Activated T-cell treated with anti-CD3 and anti-CD28 coated beads, Interleukin-2, amount 50 U/mL, for 72 hours (primary cell): ENCODE measurements at places on chromosomes 3 and 15.

DNA sequence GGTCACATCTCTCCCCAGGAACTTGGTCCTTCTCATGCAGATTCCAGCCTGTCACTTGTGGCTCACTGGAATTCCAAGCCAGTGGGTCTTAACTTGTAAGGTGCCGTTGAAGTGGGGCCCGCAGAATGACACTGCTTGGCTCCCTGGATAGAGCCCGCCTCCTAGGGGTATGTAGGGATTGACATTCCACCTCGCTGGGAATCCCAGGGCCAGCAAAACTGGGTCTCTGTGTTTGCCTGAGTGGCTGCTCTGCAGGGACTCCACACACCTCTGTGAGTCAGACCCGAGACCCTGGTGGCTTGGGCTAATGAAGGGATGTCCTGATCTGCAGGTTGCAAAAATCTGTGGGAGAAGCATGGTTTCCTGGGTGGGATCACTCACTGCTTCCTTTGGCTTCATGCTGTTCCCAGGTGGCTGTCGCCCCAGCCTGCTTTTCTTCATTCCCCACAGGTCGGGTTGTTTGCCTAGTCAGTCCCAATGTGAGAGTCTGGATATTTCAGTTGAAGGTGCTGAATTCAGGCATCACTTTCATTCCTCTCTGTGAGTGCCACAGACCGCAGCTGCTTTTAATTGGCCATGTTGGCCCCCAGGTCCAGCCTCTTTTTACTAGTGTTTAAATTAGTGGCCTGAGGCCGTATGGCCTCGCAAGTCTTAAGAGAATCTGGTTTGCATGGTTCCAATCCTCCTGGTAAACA is 156.0 kb upstream of the TRIM42 start:
- H3K36me3 ChIP-seq = peaks cover 1% of the 10 kb centered on the region
- H3K27me3 ChIP-seq = peaks cover 33% of the 10 kb centered on the region
- no peaks in the 10 kb centered on the region for H3K4me1 ChIP-seq
- DNase-seq = no peak
- no peak overlapping the region for H3K4me3 ChIP-seq
- H3K27ac ChIP-seq = no peak overlapping the region

DNA sequence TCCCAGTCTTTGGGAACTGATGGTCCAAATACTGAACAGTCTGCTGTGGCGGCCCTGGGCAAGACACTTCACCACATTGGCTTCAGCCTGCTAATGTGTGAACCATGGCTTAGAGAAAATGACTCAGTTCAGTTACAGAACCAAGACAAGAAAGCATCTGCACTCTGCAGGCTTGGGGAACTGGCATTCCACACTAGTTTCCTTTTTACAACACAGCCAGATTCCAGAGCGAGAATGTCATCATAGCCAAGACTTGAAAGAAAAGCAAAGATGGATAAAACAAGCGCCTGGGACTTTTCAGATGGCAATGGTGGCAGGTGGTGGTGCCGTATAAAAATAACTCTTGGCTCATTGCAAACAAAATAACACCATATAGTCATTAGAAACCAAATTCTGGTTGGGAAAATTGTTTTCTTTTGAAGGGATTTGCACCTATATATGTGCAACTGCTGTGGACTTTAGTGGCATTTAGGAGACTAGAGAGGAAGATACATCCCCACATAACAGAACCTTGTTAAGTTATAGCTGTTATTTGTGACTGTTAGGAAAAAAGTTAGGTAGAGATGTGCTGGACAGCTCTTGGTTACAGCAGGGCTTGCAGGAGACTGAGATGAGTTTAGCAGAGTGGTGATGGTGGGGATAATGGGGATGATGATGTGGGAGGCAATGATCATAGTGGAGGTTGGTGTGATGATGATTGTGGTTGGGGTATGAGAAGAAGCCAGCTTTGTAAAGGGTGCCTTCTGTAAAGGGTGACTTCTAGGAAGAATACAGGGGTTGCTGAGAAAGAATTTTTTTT is 273.6 kb downstream of the THRB start:
- H3K27me3 ChIP-seq = peaks cover 21% of the 10 kb centered on the region
- no peaks in the 10 kb centered on the region for H3K4me1 ChIP-seq
- DNase-seq = no peak
- H3K36me3 ChIP-seq = no peaks in the 10 kb centered on the region

DNA sequence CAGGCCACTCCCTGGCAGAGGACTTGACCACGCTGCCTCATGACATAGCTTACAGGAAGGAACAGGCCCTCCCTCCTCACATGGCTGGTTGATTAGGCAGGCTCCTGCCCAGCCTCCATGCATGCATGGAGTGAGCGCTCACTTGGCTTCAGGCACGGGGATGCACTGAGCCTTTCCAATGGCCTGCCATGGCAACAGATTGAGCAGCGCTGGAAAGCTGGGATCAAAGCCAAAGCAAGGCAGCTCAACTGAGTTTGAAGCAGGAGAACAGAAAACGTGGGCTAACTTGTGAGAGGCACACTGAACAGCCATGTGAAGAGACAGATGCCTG is 5.9 kb upstream of the GRAMD2A start:
- H3K27me3 ChIP-seq = no peaks in the 10 kb centered on the region
- DNase-seq = no peak
- no peak overlapping the region for H3K4me3 ChIP-seq

DNA sequence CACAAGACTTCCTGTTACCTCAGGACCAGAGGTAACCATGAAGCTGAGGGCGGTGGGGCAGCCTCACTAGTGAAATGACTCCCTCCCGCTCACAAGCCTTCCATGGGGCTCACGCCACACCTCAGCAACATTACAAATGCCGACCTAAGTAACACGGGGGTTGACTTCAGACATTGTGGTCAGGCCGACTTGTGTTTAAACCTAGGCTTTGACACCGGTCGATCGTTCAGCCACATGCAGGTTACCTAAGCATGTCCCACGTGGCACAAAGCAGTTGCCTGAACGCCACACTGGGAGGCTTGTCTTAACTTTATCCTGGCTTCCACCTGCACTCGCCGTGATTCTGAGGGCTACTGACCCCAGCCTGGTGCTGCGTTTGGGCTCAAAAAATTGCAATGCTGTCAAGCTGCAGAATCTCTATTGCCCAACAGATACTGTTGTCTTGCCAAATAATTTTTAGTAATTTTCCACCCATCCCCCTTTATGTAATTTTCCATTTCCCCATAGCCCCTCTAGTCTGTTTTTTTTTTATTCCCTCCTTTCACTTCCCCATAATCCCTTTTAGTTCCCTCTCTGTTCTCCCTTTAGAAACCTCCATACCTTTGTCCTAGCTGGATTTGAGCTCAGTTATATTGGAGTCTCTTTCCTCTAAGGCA is 158.6 kb upstream of the RGMA start:
- no peak overlapping the region for H3K4me3 ChIP-seq
- H3K27ac ChIP-seq = no peak overlapping the region
- peak; percentile 7 for DNase-seq
- H3K36me3 ChIP-seq = no peaks in the 10 kb centered on the region

GRCh38 chr3:47288966-47289910 is 6.5 kb downstream of the KLHL18 start:
- peaks cover 33% of the 10 kb centered on the region for H3K4me1 ChIP-seq
- H3K36me3 ChIP-seq = peaks cover 11% of the 10 kb centered on the region
- DNase-seq = no peak
- no peaks in the 10 kb centered on the region for H3K27me3 ChIP-seq
- H3K4me3 ChIP-seq = no peak overlapping the region

DNA sequence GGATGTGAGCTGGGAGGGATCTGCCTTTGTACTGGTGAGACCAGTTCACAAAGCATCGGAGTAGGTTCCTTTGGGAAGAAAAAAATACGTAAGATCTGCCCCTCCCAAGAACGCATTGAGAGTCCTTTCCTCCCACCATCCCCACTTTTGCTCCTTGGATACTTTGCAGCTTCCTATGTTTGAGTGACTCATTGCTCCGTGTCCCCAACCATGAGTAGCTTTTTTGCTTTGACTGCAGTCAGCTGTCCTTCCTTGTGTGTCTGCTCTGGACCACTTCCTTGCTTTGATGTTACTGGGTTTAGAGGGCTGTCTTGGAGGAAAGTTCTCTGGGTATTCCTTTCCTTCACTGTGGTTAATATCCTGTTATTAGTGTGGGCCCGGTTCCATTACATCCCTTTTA is 43.2 kb upstream of the PTPN23 start:
- H3K36me3 ChIP-seq = no peaks in the 10 kb centered on the region
- H3K27me3 ChIP-seq = no peaks in the 10 kb centered on the region
- no peak for DNase-seq
- no peak overlapping the region for H3K4me3 ChIP-seq
- no peaks in the 10 kb centered on the region for H3K4me1 ChIP-seq
- H3K27ac ChIP-seq = no peak overlapping the region

DNA sequence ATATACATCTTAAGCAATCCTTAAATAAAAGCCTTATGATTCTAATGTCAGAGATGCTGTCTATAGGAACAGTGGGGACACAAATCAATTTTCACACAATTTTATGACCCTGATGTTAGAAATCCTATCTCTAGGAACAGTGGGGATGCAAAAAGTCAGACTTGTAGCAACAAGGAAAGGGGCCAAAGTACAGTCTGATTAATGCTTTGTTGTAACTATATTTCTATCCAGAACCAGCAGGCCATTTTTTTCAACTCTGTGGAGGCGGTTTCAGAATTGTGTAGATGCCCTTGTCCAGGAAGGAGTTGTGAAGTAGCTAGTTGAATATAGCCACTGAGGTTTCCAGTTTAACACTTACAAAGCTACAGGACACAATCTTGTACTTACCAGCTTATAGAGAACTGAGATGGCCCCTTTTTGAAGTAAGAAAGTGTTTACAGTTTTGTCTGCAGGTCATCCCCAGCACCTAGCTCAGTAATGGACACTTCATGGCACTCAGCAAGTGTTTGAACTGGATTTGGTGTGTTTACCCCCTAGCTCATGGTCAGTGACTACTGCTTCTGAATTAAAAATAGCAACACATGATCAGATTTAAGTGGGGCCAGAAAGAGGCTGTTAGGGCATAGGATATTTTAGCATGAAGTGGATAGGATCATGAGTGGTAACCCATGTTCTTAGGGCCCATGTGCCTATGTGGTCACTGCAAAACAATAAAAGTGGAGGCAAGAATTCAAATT is 54.3 kb downstream of the RAB7A start:
- no peak overlapping the region for H3K4me3 ChIP-seq
- H3K4me1 ChIP-seq = peaks cover 94% of the 10 kb centered on the region
- peak overlapping the region; percentile 48 for H3K27ac ChIP-seq
- no peaks in the 10 kb centered on the region for H3K27me3 ChIP-seq
- no peak for DNase-seq
- H3K36me3 ChIP-seq = no peaks in the 10 kb centered on the region

DNA sequence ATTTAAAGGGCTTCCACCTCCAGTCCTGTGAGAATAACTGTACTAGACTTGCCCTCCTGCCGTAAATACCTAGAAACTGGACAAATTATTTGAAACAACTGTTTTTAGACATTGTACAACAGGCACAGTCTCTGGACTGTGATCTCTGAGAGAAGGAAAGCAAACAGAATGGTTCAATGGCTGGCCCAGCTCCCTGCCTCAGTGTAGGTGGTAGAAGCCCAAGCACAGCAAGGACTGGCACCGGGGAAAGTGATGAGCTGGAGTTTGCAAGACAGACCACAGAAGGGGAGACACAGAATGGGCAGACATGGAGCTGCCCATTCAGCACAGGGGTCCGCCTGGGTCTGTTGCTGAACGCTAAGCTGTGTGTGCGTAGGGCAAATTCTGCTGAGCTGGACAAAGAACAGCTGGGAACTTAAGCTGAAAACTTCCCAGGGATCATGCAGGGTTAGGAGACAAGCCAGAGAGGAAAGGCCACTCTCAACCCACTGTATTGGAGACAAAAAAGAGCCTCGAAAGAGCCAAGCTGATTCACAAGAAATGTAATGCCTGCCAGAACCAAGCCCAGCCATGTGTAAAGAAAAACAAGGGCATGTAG is 52.6 kb upstream of the SEC61A1 start:
- DNase-seq = no peak
- no peaks in the 10 kb centered on the region for H3K36me3 ChIP-seq
- no peak overlapping the region for H3K4me3 ChIP-seq
- H3K27ac ChIP-seq = no peak overlapping the region
- H3K4me1 ChIP-seq = no peaks in the 10 kb centered on the region

DNA sequence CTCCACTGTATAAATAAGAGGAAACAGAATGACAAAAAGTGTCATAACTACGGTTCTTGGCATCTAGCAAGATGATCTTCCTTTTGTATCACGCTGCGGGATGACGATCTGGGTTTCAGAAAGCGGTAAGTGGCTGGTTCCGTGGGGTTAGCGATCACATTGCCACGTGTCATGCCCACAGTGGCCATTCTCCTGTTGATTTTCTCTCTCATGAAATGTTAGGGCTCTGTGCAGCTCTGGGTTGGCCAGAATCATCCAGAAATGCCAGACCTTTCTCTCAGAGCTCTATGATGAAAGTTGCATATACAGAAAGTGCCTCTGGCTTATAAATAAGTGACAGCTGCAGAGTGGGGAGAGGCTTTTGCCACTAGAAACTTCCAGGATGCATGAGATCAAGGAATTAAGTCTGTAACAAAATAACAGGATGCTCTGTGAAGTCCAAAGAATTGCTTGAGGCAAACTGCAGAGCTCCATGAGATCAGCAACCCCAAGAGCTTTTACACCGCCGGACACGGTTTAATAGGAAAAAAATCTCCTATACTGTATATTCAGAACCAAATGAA is 71.6 kb downstream of the ABTB1 start:
- no peaks in the 10 kb centered on the region for H3K36me3 ChIP-seq
- H3K27ac ChIP-seq = no peak overlapping the region
- H3K27me3 ChIP-seq = peaks cover 14% of the 10 kb centered on the region
- H3K4me1 ChIP-seq = no peaks in the 10 kb centered on the region

DNA sequence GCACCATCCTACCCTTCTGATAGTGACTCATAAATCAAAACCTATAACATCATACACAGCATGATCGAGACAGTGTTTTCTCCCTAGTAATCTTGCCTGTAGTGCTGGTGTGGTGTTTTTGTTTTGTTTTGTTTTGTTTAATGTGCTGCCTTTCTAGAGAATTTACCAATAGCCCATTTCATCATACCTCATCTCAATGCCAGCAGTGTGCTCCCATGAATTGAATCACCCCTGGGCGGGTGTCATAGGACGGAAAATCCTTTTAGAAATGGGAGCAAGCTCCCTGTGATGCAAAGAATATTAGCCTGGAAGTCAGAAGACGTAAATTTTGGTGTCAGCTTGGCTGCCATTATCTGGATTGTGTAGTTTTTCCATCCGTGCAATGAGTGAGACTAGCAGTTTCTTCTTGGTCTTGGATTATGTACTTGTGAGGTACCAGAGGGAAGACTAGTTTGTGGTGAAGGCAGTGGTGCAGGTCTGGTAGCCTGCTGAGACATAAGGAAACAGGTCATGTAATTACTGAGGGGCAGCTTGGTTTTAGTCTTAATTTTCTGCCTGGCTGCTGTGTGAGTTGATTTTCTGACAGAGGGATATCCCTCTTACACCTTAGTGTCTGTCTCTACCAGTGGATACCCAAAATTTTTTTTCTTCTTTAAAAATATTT is 29.9 kb downstream of the IGSF10 start:
- H3K4me3 ChIP-seq = no peak overlapping the region

DNA sequence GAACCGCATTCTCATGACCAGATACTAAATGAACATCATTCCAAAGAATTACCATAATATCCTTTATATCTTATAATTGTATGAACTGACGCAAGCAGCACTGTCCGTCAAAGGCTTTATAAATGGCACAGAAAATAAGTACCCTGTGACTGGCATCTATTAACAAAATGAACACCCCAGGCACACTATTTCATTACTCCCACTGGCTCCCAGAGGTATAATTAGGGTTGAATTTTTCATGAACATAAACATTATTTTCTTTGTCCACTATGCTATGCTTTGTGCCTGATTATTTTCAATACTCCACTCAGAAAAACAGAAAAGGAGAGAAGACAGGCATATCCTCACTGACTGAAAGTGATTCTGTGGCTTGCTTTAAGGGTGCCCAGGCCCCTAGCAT is 71.1 kb downstream of the LYZL4 start:
- peaks cover 7% of the 10 kb centered on the region for H3K27me3 ChIP-seq
- no peak overlapping the region for H3K27ac ChIP-seq
- DNase-seq = no peak
- H3K36me3 ChIP-seq = no peaks in the 10 kb centered on the region
- no peaks in the 10 kb centered on the region for H3K4me1 ChIP-seq
